Stimulated activated CD4-positive, alpha-beta T cell treated with anti-CD3 and anti-CD28 coated beads, Interleukin-4, amount 100 ng/mL, for 48 hours (primary cell): ENCODE measurements at places on chromosomes 1 and 21.

- DNase-seq, result no peak
Measured at GRCh38 chr1:228984646-228985631, 249.7 kb downstream of the RHOU start.

DNA sequence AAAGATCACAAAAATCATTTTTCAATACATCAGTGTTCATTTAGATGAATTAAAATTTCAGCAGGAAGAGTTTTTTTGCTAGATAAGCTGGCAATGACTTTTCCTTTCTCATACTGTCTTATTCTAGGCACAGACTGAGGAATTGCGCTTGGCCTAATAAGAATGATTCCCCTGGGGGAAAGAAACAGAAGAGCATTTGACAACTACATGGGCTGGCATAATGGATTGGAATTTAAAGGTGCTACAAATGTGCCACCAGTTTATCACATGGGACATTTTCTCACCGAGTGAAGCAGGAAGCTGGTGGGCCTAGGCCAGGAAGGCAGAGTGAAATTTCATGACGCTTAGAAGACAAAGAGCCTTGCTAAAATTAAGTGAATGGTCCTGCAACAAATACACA, 39.3 kb downstream of the CDKN2C start:
- DNase-seq, result no peak

DNA sequence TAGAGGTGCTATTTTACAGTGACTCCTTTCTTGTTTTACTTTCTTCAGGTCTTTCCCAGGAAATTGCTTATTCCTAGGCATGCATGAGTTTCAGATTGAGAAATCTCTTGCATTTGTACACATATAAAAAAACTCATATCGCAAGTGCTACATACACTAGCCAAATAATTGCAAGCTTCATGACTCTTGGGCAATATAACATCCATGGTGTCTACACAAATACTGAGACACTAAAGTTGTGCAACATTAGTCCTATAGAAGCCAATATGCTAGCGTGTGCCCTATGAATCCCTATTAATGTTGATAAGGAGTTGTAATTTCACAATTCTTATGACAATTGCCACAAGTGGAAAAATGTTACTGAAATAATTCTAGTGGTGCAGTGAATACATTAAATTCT, 591.0 kb downstream of the ADGRL2 start:
- DNase-seq, result no peak

DNA sequence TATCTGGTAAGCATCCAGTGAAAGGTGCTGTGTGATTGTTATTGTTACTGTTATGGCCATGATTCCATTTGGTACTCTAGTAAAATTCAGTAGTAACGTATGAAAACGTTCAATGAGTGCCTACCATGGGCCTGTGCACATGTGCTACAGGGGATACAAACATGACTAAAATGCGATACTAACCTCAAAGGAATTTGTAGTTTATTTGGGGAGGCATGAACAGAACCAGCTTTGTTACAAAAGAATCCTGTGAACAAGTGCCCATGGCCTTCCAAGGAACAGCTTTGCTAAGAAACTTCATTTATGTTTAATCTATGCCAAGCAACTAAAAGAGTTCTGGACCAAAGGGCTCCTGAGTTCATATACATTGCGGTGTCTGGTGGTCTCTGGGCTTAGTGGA, 28.7 kb downstream of the PTGFR start:
- DNase-seq, result no peak

DNA sequence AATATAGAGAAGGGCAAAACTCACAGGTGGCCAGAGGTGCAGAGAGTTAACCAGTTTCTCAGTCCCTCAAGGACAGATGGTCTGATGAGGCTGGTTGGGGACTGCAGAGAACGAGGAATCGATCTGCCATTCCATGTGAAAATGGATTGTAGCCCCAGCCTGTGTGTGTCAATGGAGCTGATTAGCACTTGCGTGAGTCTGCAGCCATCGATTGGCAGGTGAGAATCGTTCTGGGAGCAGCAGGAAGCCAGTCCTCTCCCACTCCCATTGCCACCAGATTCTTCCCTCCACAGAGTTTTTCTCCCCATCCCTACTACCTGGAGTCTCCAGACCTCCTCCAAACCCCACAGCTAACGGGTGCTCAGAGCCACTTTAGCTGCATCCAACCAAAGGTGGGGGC, 18.3 kb upstream of the PSMB2 start:
- no peak for DNase-seq

- DNase-seq, result no peak
Measured at GRCh38 chr1:166858726-166859419, 17.2 kb downstream of the TADA1 start.

DNA sequence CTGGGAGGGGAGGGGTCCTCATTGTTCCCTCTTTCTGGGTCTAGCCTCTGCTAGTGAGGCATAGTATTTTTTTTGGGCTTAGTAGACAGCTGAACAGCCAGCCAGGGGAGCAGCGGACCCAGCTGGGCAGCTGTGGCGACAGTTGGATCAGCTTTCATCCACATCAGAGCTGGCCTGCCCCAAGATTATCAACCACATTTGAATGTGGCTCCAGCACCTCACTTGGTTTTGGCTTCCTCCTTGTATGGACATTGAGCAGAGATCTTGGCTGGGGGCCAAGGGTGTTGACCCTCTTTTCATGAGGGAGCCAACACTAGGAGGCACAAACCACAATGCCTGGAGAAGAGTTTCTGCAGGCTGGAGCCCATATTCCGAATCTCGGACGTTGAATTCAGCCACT, 25.0 kb downstream of the WNT4 start:
- DNase-seq, result no peak

- no peak for DNase-seq
Measured at GRCh38 chr1:178942285-178943198, 71.7 kb upstream of the ANGPTL1 start.

- no peak for DNase-seq
Measured at GRCh38 chr1:86699186-86699585, 5.2 kb upstream of the SH3GLB1 start.

DNA sequence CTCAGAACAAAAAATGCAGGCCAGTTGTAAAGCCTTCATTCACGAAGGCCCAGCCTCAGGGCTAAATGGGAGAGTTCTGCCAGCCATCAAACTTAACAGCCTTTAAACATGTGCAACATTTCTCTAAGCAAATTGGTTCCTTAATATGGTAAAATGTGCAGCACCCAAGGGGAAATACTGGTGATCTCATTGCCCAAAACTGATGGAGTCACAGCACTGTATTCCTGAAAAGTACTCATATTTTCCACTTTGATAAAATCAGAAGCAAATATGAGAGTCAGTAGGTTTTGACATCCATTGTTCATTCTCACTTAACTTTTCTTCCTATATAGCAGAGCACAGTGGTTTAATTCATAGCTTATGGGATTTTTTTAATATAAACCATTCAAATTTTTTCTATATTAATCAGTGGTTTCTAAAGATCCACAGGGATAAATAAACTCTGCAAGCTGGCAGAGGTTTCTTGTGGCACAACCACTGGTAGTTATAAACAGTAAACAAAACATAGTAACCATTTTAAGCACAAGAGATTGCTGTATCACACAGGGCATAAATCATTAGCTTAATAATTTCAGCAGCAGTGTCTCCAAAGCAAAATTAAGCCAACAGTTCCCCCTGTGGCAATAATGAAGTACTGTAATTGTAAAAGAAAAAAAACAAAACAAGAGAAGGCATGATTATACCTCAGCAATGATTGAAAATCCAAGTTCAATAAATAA, 106.9 kb upstream of the LYPLAL1 start:
- no peak for DNase-seq

DNA sequence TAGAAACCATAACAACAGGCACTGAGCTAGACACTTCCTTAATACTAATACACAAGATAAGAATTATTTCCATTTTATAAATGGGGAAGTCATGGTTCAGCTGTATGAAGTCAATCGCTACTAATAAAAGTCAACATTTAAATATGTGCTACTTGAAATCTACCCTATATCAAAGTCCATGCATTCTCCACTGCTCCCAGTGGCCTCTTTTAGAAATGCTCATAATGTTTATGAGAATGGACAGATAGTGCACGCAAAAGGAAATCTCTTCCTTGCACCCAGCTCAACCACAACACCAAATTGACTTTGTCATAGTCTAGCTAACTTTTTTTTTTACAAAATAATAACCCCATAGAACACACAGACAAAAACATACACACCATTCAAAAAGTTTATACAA, 281.7 kb upstream of the CXADR start:
- DNase-seq, result no peak

DNA sequence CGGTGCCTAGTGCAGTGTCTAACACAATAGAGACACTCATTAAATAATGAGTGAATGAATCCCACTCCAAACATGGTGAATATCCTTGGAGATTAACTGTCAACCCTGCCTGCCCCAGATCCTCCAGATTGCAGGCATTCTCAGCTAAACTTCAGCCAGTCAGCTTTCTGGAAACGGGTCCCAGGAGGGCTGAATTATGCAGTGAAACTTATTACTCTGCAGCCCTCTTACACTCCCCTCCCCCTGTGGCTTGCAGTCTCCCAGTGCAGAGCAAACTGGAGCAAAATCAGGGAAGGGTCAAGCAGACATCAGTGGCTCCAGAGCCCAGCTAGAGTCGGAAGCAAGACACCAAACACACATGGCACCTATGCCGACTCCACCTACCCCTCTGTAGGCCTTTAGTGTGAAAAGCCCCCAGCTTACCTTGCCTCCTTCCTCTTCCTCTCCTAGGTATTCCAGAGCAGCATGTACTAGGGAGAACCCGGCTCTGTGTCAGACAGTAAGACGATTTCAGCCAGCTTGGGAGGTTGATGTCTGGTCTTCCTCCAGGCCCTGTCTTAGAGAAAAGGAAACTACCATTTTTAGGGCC, 6.5 kb upstream of the RGS16 start:
- DNase-seq, result no peak

DNA sequence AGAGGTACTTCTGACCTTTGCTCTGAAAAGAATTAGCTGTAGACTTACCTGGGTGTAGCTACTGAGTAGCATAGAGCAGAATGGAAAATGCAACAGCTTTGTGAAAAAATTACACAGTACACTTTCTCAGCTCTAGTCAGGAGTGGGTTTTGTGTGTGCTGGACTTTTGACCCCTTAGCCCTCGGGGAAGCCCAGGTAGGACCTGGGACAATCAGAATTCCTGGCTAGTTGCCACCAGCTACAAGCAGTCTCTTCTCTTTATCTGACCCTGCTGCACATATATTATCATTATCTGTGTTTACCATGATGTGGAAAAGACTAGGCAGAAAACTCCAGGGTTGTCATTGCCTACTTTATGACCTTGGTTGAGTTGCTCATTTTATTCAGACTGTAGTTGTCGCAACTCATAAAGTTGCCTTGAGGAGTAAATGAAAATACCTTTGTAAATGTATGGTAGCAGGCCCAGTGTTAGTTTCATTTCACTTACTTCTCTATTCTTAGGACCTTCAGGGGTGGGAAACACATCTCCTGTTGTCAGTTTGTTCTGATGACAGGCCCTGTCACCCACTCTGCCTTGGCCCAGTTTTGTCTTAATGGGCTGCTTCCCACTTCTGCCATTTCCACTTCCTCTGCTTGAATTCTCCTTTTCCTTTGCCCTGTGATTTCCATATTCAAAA, 5.4 kb downstream of the NEK7 start:
- DNase-seq, result no peak
